ENCODE measurements at places on chromosomes 7 and 10.

GRCh38 chr7:83469076-83469475, 179.9 kb downstream of the SEMA3E start:
- no peak for DNase-seq

GRCh38 chr10:130202984-130203621, 66.9 kb downstream of the GLRX3 start:
- no peak for DNase-seq

DNA sequence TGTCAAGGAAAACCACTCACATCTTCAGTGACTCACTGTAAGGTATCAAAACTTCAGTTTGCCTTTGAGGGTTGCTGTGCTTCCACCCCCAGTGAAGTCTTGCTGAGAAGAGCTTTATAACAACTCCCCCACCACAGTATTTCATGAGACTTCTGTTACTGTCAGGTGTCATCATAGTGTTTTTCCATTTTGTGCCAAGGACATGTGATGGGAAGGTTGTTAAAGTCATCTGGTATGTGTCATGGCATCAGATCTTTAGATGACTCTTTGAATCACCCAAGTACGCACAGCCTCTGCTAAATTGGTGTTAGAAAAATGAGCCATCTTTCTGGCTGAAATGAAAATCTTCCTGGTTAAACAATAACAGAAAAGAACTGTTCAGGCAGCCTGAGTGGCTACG, 115.0 kb upstream of the CCDC6 start:
- no peak for DNase-seq

DNA sequence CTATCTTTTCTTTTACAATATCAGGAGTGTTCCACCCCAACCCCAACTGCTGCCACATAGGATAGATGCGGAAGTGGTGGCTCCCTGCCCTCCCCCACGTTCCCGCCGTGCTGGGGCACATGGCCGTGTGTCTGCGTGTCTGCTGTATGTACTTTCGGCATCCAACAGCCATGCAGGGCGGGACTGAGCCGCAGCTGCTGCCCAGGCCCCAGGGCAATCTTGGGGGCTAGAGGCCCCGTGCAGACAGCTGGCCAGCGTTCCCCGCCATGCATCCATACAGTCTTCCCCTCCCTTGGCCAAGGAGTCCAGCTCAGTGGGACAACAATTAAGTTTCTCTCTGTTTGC, 162.7 kb downstream of the DGKB start:
- no peak for DNase-seq

GRCh38 chr10:76150139-76150875, 718.9 kb downstream of the LRMDA start:
- no peak for DNase-seq

GRCh38 chr10:130443066-130443465, 306.9 kb downstream of the GLRX3 start:
- no peak for DNase-seq

DNA sequence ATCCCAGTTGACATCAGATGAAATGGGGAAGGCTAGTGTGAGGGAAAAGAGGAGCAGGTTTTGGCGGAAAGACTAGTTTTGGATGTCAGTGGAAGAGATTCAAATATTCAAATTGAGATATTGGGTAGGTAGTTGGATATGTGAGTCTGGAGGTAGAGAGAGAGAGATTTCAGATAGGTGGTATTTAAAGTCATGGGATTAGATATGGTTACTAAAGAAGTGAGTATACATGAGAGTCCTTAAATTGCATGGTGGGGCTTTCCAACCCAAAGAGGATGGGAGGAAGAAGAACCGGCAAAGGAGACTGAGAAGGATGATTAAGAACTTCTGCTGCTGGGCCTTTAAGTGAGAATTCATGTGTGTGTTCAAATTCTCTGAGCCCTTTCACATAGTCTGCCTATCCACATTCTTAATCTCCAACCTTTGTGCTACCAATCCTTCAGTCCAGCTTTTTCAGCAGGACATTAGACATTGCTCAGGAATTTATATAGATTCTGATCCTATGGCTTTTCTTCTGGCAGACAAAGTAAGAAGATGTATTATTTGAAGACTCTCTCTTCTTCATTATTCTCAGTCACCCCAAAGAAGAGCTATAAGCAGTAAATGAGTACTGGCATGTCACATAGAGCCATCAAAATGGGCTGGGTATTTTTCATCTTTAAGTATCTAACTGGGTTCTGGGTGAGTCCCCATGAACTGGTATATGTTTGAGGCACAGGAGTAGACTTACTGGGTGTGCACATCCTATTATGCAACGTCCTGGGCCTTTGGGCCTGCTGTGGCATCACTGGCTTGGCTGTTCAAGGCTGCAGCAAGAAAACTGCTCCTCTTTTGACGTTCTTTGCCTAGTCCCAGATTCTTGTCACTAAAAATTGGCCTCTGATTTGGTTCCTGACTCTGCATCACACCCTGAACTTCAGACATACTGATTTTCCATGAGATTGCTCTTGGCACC, 33.6 kb downstream of the ST7 start:
- no peak for DNase-seq

- DNase-seq: no peak
Observed at GRCh38 chr7:96089511-96089910, 232.4 kb downstream of the SLC25A13 start.

DNA sequence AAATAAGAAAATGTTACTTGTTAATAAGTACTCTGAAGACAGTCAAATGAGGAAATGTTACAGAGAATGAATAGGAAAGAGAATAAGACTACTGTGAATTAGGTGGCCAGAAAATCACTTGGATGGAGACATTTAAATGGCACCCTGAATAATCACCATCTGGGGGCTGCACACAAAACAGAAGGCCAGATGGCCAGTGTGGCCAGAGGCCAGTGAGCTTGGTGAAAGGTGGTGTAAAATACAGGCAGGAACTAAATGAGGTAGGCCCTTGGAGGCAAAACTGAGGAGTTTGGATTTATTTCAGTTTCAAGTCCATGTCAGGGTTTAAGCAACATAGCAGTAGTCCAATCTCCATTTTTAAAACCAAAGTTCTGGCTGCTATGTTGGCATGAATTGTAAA, 126.7 kb downstream of the TSPAN12 start:
- DNase-seq: no peak

All from stimulated activated CD4-positive, alpha-beta T cell treated with anti-CD3 and anti-CD28 coated beads, Interleukin-15, amount 100 ng/mL, for 24 hours (primary cell).